ENCODE measurements at places on chromosomes 3 and 15.

- DNase-seq: peak; percentile 35
These were observed 10.9 kb downstream of the MESP1 start for GRCh38 chr15:89740137-89740536.

GRCh38 chr3:50572158-50572557, 2.8 kb downstream of the HEMK1 start:
- DNase-seq: peak; percentile 66

DNA sequence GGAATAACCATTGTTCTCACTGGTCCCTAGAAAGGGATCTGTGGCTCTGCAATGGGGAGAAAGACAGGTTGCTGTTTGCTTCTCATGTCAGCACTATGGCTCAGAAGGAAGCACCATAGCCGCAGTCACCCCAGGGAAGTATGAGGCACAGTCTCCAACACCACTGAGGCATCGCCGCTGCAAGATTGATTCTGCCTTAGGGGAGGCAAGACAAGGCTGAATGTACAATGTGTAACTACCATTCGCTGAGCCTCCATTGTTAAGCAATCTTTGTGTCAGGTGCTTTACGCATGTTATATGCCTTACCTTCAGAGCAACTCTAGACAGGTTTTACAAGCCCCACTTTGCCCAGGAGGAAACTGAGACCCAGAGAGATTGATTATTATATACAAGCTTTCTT, 100.7 kb upstream of the KCNMB2 start:
- no peak for DNase-seq

DNA sequence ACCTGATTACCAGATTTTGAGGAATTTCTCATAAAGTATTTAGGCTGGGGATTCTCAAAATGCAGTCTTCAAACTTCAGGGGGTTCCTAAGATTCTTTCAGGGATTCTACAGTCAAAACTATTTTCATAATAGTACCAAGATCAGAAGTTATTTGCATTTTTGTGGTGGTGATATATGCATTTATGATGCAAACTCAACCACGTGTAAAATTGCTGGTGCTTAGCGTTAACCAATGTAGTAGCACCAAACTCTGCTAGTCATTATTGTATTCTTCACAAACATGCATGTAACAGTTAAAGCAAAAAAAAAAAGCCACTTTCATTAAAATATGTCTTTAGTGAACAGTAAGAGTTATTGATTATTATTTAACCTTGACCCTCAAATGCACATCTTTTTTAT, 274.9 kb upstream of the DNAJC19 start:
- no peak for DNase-seq

- DNase-seq: no peak
These were observed 138.9 kb downstream of the EPHA3 start for GRCh38 chr3:89246326-89246725.
